ENCODE measurements at places on chromosomes 11 and 22.

GRCh38 chr11:59678118-59678812, 9.4 kb upstream of the PATL1 start:
- no peak for DNase-seq

DNA sequence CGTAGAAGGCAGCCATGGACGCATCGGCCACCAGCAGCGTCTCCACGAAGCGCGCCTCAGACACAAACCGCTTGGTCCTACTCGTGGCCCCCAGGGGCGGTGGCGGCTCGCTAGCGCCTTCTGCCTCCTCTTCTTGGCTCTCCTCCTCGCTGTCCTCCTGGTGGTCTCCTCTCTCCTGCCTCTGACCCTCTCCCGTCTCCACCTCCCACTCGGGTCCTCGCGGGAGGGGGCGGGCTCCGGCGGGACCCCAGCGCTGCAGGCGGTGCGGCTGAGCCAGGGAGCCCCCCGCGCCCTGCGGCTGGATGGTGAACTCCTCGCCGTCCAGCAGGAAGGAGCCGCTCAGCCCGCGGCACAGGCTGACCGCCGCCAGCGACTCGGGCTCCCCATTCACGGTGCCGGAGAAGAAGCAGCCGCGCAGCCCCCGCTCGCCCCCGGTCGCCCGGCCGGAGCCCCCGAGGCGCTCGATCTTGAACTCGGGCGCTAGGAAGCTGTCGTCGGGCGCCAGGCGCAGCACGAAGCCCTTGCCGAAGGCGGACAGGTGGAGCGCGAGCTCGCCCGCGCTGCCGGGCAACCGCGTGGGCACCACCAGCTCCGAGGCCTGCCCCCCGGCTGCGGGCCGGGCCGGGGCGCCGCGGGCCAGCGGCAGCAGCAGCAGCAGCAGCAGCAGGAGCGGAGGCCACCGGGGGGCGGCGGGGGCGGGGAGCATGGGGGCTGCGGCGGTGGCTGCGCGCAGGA, 661 bp downstream of the ADAMTS8 start:
- no peak for DNase-seq

DNA sequence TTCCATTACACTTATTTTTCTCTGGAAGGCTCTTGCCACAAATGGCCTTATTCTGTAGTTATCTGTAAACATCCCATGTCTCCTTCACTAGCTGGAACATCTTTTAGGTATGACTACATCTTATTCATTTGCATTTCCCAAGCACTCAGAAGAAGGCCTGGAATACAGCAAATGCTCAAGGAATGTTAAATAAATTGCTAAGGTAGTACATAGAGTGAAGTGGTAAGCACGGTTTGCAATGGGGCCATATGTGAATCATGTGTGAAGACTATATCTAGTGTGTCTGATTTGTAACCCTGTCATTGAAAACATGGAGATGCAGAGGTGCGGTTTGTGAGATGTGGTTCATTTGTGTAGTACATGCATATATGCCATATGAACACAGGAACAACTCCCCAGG, 33.5 kb downstream of the GDPD4 start:
- no peak for DNase-seq

- no peak for DNase-seq
Observed at GRCh38 chr11:35621620-35622019, 3.4 kb downstream of the FJX1 start.

GRCh38 chr11:120304526-120304925, 20.6 kb upstream of the TLCD5 start:
- peak; percentile 23 for DNase-seq

GRCh38 chr11:2541881-2542361, 97.1 kb downstream of the KCNQ1 start:
- DNase-seq, result no peak

DNA sequence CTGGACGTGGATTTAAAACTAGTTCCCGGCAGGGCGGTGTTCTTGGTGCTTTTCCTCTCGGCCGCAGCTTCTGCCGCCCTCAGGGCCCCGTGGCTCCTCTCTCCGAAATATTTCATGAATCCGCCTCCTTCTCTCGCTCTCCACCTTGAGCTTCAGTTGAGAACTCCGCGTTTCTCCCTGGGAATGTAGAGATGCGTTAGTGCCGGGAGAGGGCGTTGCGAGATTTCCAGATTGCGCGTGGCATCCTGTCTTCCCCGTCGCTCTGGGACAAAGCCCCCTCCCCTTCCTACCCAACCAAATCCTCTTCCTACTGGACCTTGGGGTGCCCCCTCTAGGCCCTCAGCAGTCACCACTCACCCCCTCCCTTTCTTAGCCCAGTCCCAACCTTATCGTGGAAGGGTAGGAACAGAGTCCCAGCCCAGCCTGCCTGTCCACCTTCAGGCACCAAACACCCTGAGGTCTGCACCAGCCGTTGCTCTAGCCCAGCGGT, 15.5 kb upstream of the RAC2 start:
- DNase-seq, result no peak

DNA sequence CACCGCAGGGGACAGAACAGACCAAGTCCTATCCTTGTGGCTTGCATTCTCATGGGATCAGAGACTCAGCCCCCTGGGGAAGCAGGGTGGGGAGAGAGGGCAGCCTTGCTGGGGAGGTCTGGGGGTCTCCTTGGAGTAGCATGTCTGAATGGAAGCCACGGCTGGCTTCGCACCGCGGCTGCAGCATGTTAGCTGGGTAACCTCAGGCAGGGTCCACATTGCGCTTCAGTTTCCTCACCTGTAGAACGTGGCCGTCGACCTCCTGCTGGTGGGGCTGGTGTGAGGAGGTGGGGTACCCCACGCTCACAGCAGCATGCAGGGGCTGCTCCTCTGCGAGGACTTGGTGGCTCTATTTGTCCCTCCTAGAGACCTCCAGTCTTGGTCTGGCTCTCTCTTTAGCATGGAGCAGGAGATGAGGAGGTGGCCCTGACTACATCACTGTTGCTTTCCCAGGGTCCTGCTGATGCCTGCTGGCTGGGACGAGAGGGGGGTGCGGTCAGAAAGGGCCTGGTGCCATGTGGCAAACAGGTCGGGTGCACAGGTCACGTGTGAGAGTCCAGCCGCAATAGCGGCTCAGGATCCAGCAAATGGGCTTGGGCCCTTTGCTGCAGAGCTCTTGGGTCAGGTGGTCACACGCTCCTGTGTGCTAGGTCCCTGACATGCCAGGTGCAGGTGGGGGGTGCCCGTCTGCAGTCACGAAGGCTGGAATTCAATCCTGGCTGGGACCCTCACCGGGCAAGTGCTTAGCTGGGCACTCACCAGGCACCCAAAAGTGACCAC, 35.4 kb upstream of the SMIM38 start:
- DNase-seq, result no peak

GRCh38 chr11:103586756-103587155, 449.7 kb upstream of the DDI1 start:
- DNase-seq, result no peak

DNA sequence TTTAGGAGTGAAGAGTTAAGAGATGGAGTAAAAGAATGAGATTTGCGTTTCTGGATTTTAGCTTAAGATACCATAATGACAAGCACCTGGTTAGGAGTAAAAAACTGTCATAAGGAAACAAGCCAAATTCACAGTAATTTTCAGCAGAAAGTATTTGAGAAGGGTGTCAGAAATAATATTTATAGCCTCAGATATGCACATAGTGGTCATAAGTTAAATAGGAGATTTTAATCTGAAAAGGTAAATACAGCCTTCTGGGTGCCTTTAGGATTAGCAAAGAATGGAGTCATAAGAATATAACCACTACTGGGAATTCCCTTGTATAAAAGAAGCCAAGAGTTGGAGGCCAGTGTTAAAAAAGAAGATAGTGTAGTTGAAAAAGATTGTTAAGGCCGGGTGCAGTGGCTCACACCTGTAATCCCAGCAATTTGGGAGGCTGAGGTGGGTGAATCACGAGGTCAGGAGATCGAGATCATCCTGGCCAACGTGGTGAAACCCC, 160.1 kb downstream of the SWAP70 start:
- no peak for DNase-seq

GRCh38 chr11:42778193-42778592, 533.6 kb upstream of the API5 start:
- DNase-seq, result no peak

DNA sequence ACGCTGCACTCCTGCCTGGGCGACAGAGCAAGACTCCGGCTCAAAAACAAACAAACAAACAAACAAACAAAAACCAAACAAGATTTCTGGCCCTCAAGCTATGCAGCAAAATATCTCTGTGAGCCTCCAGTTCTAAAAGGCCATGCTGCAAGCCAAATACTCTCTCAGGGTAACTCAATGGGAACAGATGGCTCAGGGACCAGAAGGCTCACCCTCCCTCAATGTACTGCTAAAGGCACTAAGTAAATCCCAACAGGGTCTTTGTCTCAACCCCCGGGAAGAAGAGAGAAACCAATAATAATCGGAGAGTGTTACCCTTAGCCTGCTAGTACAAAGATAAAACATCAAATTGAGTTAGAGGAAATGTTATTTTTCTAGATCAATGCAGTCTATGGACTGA, 119.7 kb upstream of the ZC3H12C start:
- no peak for DNase-seq

GRCh38 chr11:33329705-33330329, 72.6 kb downstream of the HIPK3 start:
- peak; percentile 63 for DNase-seq

GRCh38 chr11:47415091-47415854, 6.9 kb downstream of the SLC39A13 start:
- DNase-seq, result no peak

GRCh38 chr11:65445101-65445603, 22.6 kb downstream of the NEAT1 start:
- DNase-seq, result no peak

GRCh38 chr11:10742460-10743208, 8.4 kb upstream of the CTR9 start:
- no peak for DNase-seq

DNA sequence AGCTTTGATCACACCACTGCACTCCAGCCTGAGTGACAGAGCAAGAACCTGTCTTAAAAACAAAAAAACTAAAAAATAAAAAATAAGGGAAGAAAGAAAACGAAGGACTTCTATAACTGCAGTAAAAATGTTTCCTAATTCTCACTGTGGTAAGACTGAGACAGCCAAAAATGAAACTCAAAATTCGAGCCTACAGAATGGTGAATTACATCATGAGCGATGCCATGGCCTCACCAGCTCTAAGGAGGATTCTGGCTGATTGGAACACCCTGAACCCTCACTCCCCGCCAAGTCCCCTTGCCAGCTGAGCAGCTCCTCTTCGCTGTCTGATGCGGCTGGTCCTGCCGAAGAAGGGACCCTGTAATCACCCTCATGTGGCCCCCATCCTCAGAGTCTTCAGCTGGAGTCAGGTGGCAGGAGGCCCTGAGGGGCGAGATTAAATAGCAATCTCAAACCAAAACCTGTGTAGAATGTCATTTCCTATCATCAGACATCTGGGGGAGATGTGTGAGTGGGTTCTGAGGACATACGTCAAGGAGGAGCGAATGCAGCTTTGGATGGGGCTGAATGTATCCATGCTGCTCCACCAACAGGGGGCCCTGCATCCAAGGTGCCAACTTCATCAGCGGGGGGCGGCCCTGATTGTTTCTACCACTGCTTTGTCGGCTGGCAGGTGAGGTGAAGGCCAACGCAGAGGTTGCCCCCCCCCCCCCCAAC, 29.2 kb downstream of the PDGFB start:
- peak; percentile 53 for DNase-seq

DNA sequence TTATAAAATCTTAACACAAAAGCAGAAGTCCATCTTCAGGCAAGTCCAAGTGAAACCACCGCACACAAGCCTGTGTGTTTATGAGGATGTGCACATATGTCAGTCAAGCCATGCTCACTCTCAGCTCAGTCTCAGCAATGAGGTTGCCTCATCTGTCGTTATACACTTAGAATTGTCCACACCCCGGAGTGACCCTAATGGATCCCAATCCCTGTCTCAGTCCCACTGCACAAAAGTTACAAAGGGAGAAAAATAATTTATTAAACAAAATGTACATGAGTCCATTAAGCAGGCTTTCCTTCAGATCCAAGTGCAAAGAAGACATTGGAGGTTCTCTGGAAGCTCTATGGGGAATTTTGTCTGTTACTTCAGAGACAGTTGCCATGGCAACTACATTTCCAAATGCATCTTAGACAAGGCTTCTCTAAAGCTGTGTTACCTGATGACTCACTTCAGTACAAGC, 24.4 kb downstream of the OR8B12 start:
- no peak for DNase-seq

GRCh38 chr11:100296051-100296679, 390.9 kb upstream of the ARHGAP42 start:
- no peak for DNase-seq

GRCh38 chr22:36136475-36136874, 24.1 kb downstream of the APOL3 start:
- DNase-seq, result no peak

- DNase-seq, result no peak
Observed at GRCh38 chr11:122179961-122180834, 64.2 kb upstream of the BLID start.

DNA sequence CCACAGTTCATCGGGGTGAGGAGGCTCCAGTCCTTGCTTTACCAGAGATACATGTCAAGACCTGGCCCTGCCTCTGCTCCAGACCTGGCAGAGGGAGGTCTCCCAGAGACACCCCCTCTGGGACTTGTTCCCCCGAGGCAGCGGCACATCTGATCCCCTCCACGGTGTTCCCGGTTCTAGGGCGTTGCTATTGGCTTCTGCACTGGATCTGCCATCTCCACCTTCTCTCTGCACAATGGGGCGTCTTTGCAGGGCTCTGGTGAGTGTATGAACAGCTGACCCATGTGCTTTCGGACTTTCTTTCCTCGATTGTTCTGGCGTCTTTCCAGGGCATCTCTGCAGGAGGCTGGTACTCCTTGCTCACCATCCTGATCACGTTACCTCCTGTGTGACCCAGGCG, 930.4 kb downstream of the TBC1D22A start:
- no peak for DNase-seq

DNA sequence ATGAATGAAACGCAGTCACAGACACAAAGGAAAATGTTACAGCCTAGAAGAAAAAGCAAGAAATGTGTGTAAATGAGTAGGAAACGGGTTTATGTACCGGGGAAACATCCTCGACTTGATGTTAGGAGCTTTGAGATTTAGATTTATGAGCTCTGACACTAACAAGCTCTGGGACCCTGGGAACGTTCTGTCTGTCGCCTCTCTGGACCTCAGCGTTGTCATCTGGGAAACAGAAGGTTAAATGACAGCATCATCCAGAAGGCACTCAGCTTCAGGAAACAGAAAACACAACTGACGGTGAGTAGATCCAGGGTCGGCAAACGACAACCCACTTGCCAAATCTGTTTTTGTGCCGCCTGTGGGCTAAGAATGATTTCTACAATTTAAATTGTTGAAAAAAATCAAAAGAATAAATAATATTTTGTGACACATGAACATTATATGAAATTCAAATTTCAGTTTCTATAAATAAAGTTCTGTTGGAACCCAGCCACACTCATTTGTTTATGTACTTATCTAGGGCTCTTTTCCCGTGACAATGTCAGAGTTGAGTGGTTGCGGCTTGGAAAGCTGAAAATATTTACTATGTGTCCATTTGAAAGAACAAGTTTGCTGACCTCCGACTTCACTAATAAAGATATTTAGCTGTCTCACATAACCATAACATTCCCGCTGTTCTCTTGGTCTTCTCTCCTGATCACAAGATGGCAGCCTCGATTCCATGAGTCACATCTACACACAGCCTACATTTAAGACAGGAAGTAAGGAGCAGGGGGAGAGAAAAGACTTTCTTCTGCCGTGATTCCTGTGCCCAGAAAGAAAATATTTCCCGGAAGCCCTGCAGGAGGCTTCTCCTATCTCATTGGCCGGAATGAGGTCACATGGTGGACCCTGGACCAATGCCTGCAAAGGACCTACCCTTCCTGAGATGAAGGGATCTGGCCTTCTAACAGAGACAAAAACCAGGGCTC, 47.1 kb upstream of the SYT13 start:
- no peak for DNase-seq

GRCh38 chr22:48379371-48379770, 1448.3 kb downstream of the BRD1 start:
- DNase-seq, result no peak

Data from inflammatory macrophage treated with lipopolysaccharide for 1 hour (primary cell).